ENCODE measurements at places on chromosomes 6 and 20.

DNA sequence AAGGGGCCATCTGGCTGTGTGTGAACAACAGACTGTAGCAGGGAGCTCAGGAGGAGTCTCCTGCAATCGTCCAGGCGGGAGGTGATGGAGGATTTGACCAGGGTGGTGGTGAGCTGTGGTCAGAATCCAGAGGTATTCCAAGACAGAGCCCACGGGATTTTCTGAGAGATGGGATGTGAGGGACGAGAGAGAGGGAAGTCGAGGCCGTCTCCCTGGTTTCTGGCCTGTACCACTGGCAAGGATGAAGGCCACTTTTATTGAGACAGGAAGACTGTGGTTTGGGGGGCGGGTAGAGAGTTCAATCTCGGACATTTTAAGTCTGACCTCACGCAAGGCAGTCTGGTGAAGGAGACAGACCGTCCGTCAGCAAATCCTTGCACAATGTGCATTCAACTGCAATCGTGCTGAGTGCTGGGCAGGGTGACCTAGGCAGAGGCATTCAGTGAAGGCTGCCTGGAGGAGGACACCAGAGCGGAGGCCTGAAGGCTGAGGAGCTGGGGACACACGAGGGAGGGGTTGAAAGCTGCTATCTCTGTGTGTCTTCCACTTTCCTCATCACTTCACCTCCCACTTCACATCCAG lies 53.9 kb downstream of the PREX1 start:
- DNase-seq = no peak

DNA sequence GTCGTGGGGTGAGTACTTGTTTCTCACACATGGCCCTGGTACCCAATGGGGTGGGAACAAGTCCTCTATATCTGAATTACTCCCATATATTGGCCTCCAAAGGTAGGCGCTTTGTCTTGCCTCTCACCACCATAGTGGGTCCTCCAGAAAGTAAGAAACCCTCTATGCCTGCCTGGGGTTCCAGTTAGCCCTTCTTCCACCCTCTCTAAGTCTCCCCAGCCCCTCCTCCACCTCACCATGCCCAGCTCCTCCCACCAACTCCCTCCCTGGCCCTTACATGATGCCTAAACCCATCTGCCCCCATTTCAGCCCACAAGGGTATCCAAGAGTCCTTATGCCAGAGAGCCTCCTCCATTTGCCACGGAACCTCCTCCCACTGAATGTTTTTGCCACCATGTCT lies 884 bp downstream of the TSPO2 start:
- DNase-seq = no peak

- DNase-seq = no peak
These were observed 21.0 kb upstream of the MYT1 start for GRCh38 chr20:64143018-64143801.

GRCh38 chr6:53892707-53893106 lies 97.9 kb downstream of the LRRC1 start:
- no peak for DNase-seq

DNA sequence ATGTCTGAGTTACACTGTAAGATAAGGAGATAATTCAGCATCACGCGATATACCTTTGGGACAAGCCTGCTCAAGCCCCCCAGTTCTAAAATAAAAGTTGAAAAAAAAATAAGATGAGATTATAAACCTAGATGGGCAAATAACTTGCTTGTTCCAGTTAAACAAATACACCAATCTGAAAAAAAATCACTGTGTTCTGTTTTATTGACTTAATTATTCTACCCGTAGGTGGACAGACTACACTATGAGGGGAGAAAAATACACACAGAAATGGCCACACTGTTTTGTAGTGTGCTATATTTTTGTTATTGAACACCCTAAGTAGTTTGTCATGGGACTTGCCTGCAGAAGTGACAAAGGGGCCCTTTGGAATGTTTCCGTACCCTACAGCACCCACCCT lies 70.9 kb downstream of the CRYBG1 start:
- DNase-seq = no peak

- DNase-seq = no peak
These were observed 123.2 kb downstream of the TBC1D7 start for GRCh38 chr6:13205106-13205505.

DNA sequence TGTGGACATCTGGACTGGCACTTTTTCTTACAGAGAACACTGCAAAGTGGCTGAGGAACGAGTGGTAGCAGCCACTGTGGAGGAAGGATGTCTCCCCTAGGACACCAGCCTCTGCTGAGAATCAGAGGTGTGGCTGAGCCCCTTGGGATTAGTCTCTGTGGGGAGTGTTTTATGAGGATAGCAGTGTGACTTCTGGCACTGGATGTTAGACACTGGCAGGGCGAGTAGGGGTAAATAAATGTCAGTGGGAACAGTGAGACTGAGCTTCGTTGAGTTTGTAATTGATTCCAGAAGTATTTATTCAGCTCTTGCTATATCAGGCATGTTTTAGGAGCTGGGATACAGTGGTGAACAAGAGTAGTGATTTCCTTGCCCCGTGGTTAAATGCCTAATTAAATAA lies 124.0 kb downstream of the JARID2 start:
- DNase-seq = no peak

- no peak for DNase-seq
These were observed 51.3 kb downstream of the CNR1 start for GRCh38 chr6:88114838-88115237.

GRCh38 chr20:6768228-6769140 lies 998 bp downstream of the BMP2 start:
- DNase-seq = no peak

DNA sequence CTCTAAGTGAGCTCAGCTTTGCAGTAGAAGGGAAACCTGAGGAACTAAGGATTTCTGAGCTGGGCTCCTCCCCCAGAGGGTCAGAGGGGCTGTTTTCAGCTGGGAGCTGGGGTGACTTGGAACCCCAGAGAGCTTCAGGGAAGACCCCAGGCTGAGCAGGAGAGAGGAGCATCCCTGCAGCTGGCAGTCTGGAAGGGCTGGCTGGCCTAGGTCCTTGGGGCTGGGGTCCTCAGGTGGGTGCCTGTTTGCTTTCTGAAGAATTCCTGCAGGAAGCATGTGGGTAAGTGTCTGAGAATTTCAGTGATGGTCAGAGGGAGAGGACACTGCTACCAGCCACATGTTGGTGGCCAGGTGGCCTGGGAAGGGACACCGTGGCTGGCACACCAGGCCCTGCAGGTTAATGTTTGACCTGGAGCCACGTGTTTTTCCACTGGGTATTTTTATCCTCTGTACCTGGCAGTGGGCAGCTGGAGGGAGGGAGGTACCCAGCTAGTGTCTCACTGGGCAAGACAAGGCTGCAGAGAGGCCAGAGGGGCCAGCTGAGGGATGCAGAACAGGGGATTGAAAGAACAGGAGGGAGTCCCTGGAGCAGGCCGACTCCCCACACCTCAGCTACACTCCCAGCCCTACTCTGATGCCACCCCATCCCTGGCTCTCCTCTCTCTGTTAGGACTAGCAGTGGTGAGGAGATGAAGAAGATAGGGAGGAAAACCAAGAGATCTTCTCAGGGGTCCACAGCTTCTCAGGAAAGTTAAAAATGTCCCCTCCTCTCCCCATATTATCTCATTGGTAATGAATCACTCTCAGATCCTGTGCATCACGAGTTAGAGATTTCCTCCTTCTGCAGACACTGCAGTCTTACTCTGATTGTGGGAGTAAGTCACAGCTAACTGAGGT lies 143.6 kb downstream of the VEGFA start:
- DNase-seq = no peak

DNA sequence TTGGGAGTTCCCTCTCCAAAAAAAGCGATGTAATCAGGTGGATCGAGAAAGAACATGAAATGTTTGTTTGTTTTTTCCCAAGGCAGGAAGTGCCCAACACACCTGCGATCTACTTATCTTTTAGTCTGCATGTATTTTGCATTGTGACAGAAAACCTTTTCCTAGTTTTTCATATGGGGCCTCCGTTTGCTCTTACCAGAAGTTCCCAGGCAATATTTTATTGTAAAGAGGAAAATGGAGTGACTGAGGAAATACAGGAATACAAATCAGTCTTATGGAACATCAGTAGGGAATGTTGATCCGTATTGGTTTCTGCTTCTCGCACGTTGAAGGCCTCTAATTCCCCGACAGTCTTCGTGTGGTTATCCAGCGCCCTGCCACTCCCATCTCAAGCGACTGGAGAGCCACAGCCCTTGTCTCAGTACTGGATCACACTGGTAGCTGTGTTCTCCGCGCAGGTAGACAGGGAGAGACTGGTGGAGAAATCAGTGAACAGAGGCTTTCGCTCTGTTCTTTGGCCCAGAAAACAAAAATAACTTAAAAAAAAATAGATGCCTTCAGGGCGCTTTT lies 107.4 kb downstream of the TRIM27 start:
- no peak for DNase-seq

DNA sequence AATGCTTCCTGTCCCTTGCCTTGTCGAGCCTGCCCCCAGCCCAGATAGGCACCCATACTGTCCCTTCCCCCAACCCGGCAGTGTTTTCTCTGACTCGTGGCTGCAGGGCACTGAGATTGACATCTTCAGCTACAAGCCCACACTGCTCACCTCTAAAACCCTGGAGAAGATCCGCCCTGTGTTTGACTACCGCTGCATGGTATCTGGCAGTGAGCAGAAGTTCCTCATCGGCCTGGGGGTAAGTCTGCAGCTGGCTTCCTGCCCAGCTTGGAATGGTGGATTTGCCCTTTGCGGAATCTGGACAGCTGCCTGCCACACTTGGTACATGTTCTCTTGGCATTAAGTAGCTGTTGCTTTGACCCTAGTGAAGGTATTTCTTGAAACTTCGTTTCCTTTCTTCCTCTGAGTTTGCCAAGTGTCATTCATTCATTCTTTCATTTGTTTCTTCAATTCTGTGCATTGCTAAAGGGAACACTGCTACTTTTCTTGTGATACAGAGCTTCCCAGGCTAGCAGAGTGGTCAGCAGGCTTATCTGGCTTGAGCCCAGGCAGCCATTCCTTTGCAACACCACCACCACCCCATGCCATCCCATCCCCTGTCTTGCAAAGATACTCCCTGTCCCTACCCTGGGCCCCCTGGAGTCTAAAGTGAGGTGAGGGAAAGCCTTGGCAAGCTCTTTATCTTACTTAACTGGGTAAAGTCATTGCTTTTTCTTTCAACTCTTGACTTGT lies 26.2 kb downstream of the CCDC167 start:
- DNase-seq = no peak

DNA sequence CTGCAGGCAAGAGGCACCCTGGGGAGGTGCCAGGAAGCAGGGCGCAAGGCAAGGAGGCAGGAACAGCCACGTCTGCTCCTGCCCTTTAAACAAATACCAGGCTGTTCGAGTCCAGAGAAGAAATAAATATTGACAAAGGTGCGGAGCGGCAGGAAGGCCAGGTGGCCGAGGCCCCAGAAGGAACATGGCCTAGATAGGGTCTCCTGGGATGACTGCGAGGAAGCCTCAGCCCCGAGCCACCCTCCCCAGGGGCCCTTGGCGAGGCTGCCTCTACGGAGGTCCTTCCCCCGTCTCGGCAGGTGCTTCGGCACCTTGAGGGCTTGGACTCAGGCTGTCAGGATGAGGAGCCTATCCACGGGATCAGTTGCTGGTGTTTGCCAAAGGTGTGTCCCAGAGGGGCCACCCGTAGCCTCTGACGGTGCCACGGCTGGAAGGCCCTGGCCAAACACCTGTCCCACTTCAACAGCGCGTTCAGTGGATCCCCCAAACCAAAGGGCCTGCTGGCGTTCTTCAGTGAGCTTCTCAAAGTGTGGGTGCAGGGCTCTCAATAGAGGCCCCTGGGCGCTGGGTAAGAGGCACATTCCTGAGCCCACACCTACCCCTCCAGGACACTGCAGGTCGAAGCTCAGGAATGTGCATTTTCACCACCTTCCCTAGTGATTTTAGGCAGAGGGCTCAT lies 39.8 kb downstream of the SNX5 start:
- DNase-seq = no peak

- DNase-seq = no peak
These were observed 167.4 kb downstream of the SASH1 start for GRCh38 chr6:148509800-148510581.

GRCh38 chr6:113881478-113881980 lies 24.4 kb downstream of the MARCKS start:
- no peak for DNase-seq

DNA sequence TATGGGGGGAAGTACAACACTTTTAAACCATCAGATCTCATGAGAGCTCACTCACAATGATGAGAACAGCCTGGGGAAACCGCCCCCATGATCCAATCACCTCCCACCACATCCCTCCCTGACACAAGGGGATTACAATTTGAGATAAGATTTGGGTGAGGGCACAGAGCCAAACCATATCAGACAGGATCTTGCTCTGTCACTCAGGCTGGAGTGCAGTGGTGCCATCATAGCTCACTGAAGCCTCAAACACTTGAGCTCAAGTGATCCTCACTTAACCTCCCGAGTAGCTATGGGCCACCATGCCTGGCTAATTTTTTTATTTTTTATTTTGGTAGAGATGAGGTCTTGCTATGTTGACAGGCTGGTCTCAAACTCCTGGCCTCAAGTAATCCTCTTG lies 5.1 kb upstream of the IYD start:
- no peak for DNase-seq

DNA sequence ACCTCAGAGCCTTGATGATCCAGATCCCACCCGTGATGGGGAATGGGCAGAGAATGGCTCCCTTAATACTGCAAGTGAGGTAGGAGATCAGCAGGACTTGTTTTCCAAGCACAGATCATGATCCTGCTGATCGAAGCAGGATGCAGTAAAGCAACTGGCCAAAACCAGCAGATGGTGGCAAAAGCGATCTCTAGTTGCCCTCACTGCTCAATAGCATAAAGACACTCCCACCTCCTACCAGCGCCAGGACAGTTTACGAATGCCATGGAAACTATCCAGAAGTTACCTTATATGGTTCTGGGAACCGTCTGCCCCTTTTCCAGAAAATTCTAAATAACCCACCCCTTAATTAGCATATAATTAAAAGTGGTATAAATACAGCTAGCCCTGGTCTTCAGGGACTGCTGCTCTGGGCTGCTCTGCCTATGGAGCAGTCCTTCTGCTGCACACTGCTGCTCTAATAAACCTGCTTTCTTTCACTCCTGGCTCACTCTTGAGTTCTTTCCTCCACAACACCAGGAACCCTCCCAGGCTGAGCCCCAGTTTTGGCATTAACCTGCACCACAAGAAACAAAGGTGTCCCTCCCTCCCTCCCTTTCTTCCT lies 415.8 kb downstream of the PREX1 start:
- DNase-seq = no peak

- no peak for DNase-seq
These were observed 66.3 kb upstream of the TMEM170B start for GRCh38 chr6:11471261-11471660.

DNA sequence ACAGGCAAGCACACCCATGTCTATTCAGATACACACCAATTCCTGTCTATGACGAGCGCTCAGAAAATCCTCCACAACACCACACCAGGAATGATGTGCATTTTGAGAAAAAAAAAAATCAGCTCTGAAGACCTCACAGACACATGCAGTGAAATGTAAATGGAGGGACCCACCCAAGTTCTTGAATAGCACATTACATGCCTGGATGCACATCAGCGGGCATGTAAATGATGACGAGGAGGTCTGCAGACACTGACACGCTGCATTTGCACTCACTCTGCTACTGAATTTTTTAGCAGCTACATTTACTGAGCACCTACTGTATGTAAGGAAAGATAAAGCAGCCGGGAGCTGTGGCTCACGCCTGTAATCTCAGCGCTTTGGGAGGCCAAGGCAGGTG lies 14.7 kb downstream of the NRSN2 start:
- DNase-seq = no peak

All from cortex of kidney (tissue), 1 donor.